ENCODE measurements at places on chromosomes 11 and 22.

GRCh38 chr22:39349506-39349966 lies 255 bp upstream of the SYNGR1 start:
- peak; percentile 82 for DNase-seq

GRCh38 chr22:20654343-20655208 lies 119.3 kb upstream of the SERPIND1 start:
- no peak for DNase-seq

- no peak for DNase-seq
Measured at GRCh38 chr11:86447763-86448480, 73.2 kb downstream of the CCDC81 start.

- DNase-seq: no peak
Measured at GRCh38 chr11:103920449-103920848, 116.0 kb upstream of the DDI1 start.

GRCh38 chr11:35912883-35913624 lies 30.8 kb upstream of the LDLRAD3 start:
- no peak for DNase-seq

GRCh38 chr22:49724893-49725489 lies 102.7 kb downstream of the BRD1 start:
- peak; percentile 82 for DNase-seq

DNA sequence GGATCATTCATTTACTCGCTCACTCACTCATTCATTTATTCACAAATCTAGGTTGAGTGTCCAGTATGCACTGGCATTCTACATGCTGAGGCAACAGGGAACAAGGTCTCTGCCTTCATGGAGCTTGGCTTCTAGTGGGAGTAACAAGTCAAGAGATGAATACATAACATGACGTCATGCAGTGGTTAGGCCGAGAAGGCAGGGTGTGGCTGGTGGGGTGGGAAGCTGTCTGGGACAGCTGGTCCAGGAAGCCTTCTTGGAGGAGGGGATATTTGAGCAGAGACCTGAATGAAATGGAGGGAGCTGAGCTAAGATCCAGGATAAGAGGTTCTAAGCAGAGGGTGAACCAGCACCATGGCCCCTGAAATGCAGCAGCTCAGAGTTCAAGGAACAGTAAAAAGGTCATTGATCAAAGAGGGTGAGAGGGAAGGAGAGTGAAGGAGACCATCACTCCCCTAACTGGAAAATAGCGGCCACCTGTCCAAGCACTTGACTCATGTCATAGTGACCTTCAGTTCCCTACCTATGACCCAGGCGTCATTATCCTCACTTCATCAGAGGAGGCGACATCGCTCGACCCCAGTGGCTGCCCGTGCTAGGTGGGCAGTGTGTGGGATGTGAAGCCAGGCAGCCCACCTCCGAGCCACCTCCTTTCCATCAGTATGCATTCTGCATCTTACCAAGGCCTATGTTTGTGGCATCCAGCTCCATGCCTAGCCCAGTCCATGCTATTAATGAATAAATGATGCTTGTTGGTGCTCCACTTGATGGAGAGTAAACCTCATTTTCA lies 105.0 kb downstream of the TSPAN18 start:
- DNase-seq: no peak

- DNase-seq: no peak
Measured at GRCh38 chr11:115941481-115941993, 437.3 kb upstream of the CADM1 start.

GRCh38 chr22:27791159-27791858 lies 10.2 kb downstream of the MN1 start:
- DNase-seq: no peak

GRCh38 chr22:25113316-25113721 lies 86.3 kb upstream of the CRYBB3 start:
- DNase-seq: no peak

GRCh38 chr22:50194037-50194805 lies 6.6 kb upstream of the SELENOO start:
- DNase-seq: no peak

DNA sequence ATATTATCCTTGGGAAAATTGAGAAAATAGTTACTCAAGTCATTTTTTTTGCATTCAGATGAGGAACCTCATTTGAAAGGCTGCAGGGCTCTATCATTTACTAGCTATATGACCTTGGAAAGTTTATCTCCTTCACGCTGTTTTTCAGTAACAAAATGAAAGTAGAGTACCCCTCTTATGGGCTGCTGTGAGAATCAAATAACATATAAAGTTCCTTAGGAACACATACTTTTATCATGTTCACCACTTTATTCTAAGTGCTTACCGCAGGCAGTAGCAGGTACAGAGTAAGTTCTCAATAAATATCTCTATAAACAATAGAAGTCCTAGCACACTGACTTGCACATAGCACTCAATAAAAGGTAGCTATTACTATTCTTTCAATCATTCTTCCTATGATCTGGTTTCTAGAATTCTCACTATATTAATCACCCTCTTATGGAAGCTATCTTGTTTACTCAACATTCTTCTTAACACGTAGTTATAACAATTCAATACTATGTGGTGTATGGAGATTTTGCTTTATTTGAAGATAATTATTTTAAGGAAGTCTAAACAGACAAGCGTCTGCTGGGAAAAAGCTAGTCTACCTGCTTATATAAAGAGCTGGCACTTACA lies 1.9 kb downstream of the C11orf71 start:
- DNase-seq: no peak

DNA sequence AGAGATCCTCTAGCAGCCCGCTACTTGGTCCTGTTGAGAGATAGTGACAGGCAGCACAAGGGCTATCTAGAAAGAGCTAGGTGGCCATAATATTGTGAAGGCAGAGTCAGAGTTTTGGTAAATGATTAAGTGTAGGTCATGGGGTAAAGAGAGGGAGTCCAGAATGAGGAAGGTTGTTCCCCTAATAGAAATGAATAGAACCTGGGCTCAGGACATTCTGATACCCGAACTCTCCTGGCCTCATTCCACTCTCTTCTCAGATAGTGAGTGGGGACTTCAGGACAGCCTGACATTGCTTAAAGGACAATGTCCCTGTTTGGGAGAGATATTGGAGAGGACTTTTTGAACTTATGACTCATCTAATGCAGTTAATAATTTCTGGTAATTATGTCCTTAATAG lies 20.6 kb downstream of the SLC5A1 start:
- DNase-seq: no peak

DNA sequence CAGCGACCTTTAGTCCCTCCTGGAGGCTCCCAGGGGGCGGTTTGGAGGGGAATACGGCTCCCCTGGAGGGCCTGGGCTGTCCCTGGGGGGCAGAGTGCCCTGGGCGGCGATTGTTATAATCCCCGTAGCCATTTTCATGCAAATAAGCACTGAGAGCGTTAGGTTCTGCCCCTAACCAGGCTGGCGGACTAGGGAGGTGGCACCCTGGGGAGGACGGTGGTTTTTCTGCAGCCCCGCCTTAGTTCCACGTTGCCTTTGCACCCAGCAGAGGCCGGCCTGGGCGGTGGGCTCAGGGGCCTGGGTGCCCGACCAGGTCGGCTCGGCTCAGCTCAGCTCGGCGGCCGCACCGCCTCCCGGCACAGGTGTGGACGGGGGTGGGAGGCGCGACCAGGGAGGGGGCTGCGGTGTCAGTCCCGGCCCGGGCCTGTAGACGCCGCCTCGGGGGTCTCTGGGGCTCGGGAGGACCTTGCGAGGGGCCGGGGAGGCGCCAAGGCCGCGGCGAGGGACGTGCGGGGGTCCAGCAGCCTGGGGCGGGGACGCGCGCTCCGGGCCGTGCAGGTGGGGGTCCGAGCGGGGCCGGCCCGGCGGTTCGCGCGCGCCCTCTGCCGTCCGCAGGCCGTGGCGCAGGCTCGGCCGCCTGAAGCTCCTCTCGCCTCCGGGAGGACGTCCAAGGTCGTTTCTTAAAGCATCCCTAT lies 2.3 kb upstream of the DUSP8 start:
- peak; percentile 77 for DNase-seq

DNA sequence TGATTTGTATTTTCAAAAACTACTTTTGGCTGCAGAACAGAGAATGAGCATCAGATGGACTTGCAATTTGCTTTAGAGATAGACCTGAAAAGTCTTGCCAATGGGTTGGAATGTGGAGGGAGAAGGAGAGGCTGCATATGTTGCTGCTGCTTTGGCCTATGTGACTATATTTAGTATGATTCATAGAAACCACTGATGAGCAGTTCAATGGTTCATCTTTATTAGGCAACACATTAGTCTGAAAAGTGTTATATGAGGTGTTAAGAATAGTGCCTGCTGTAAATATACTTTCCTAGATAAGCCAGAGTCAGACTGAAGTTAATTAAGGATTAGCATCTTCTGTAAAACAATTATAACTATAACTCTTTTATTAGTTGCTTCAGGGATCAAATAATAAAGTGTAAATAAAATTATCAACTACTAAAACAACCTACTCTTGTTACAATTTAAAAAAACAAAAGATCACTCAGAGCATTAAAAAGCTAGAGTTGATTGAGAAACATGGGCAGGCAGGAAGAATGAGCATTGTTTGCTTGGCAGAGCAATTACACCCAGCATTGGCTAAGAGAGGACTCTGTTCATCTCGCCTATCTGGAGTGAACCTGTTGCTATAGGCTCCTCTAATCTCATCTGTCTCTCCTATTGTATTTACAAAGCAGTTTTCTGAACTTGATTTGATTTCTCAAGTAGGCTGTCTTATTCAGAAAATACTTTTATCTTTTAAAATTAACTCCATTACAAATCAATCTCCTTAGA lies 36.3 kb downstream of the HORMAD2 start:
- DNase-seq: no peak

- DNase-seq: no peak
Measured at GRCh38 chr11:75631086-75631730, 37.6 kb downstream of the MAP6 start.

GRCh38 chr11:74400606-74401005 lies 2.4 kb upstream of the PGM2L1 start:
- DNase-seq: no peak

DNA sequence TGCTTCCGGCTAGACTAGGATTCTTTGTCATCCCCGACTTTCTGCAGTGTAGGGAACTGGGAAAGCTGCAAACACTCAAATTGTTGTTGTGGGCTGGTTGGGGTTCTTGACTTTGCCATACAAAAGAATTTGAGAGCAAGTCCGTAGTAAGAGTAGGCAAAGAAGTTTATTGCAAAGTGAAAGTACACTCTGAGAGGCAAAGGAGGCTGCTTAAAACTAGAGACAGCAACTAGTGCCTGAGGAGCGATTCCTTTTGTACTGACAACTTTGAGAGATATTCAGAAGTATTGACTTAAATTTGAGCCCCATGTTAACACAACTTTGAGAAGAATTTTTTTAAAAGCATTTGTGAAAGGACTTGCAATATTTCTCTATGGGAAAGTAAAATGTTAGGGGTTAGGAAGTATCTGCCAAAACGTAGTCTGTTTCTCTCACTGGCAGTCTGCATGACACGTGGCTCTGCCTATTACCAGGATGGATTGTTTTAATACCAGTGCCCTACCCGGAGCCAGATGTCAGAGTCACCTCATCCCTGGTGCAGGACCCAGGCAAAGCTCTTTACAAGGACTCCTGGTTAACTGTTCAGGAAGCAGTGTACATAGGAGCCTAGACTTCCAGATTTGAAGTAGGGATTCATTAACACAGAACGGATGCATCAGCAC lies 85.0 kb upstream of the CLPB start:
- no peak for DNase-seq

DNA sequence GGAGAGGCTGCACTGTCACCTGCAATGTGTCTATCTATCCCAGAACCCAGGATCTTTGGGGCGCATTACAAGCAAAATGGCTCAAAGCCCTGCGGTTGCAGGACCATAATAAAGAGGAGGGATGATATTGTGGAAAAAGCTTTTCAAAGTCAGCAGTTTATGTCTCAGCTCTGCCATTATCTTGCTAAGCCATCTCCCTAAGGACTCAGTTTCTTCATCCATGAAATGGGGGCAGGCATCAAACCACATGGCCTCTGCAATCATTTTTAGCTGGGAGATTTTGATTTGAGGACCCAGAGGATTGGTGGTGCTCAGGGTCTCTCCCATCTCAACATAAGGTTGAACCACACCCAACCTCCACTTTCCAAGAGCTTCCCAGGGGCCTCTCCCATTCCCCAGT lies 513.8 kb downstream of the MIAT start:
- no peak for DNase-seq

DNA sequence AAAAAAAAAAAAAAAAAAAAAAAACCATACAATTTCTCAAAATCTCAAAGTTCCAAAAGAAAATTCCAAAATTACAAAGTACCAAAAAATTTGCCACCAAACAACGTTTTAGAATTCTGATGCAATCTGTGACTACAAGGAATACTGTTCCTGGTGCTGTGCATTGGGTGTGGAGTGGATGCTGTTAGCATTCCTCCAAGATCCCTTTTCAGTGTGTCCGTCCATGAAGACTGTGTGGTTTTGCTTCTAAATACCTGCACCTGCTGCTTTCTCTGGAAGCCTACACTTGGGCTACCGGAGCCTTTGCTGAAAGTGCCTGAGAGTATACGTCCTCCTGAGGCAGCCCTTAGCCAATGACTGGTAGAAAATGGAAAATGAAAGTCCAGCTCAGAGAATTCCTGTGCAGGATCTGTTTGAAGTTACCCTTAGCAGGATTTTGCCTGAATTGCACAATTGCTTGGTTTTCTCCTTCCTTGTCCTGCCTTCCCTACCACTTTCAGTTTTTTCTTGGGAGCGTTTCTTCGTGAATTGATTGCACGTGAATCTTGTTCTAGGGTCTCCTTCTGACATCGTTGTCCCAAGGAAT lies 140.8 kb downstream of the TRPC6 start:
- DNase-seq: no peak

GRCh38 chr22:46681010-46681409 lies 57.0 kb downstream of the CERK start:
- peak; percentile 59 for DNase-seq

DNA sequence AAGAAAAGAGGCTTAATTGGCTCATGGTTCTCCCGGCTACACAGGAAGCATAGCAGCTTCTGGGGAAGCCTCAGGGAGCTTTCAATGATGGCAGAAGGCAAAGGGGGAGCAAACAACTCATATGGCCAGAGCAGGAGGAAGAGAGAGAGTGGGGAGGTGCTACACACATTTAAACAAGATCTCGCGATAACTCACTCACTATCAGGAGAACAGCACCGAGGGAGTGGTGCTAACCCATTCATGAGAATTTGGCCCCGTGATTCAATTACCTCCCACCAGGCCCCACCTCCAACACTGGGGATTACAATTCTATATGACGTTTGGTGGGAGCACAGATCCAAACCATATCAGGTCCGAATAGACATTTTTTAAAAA lies 41.7 kb upstream of the APLNR start:
- DNase-seq: no peak

GRCh38 chr22:25765801-25766200 lies 23.8 kb downstream of the MYO18B start:
- no peak for DNase-seq

Measured in germinal center (tissue), 1 donor.